ENCODE measurements at places on chromosomes 13 and 19.

DNA sequence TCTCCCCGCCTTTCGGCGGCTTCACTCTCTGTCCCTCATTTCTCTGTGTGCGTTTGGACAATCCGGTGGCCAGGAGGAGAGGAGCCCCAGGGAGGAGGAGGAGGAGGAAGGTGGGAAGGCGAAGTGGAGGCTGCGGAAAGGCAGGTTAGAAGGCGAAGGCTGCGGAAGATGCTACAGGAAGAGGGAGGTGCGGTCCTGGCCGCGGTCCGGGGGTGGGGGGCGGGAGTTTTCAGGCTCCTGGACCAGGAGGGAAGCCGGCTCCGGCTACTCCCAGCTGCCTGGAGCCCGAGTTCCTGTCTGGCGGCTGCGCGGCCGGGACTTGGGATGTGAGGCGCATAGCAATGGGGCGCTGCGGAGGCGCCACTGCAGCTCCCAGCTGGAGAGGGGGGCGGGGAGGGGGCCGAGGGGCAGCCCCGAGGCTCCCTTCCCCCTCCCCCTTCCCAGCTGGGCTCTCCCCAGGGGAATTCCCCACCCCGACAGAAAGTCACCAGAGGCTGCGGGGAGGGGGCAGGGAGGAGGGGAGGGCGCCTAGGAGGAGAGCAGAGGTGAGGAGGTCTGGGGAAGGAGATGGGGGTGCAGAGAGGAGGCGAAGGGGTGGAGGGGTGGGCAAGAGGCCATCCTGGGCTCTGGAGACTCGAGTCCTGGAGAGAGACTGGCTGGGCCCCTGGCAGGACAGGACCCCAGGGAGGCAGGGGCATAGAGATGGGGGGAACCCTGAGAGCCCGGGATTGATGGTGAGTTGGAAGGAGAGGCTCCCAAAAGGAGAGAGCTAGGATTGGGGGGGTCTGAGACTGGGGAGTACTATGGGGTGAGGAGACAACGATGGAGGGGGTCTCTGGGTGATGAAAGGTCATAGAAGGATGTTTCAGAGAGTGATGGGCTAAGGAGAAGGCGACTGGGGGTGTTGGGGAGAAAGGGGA, 2.0 kb downstream of the LRRC4B start:
- DNase-seq, result no peak

DNA sequence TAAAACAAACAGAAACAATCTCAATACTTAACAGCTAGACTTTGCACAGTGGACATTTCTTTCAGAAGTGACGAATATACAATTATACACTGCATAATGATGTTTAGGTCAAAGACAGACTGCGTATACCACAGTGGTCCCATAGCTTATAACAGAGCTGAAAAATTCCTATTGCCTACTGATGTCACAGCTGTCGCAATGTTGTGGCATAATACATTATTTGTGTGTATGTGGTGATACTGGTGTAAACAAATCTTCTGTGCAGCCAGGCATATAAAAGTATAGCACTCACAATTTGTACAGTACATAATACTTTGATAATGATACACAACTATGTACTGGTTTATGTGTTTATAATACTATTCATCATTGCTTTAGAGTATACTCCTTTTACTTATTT, 116.7 kb downstream of the TNFRSF19 start:
- DNase-seq, result no peak

DNA sequence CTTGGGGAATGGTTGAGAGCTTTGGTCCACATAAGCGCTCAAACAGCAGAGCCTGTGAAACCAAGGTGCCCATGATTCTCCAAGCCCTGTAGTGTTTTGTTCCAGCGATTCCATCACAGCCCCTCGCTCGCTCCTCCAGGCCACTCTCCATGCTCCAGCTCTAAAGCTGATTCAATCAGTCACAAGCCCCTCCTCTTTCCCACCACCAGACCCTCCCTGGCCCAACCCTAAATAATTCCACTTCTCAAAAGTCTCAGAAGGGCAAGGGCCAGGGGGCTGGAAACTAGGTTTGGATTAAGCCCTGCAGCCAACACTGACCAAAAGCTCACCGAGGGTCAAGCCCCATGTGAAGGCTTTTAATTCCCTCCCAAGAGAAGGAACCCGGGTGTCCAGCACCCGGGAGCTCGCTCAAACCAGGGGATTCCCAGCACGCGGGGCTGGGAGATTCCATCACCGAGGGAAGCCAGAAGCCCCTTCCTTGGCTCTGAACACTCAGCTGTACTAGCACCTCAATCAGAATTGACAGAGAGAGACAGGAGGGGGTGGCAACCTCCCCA, 1.5 kb downstream of the ZNF296 start:
- no peak for DNase-seq

DNA sequence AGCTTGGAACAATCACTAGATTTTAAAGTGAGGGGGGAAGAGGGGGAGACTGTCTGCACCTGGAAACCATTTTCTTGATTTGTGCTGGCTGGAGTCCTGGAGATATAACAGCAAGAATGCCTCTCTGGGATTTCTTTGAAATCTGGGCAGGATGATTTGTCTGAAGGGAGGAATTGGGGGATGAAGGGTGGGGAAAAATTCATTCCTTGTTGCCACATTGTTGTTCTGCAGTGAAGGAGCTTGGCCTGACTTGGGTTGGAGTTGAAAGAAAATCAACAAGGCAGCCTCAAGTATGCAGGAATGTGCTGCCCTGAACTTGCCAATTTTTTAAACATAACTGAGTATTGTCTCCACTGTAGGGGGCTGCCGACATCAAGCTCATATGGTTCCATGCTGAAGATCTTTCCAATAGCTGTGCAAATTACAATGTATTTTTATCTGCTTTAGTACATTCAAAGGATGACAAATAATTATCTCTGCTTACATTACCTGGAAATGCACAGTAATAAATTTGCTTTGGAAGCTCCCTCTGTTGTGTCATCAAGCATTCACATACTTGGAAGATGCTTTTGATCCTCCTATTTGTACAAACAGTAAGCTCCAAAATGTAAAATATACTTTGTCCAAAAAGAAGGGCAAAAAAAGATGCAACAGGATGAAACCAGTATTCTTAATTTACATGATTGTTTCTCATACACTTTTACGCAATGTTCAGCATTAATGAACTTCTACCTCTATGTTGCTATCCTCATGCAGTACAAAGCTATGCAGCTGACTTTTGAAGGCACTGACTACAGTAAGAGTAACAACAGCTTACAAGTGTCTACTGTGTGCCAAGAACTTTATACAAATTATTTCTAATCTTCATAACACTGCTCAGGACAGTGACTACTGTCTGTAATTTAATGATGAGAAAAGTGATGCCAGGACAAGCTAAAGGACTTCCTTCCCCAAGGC, 627.9 kb upstream of the KLF12 start:
- DNase-seq, result no peak

DNA sequence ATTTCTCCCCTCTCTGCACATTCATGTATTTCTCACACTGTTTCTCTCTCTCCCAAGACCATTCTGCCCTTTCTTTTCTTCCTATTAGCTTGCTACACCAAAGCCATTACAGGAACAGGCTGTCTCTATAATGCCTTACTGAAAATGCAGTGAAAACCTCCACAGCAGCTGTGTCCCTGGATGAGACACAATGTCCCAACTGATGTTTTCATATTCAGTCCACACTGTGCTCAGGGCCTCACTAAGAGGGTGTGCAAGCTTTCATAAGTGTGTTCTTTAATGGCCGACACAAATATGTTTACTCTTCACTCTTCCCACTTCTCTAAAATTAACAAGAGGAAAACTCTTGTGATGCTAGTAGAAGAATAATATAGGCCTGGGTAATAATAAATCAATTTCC, 163.4 kb downstream of the KCTD12 start:
- DNase-seq, result no peak

DNA sequence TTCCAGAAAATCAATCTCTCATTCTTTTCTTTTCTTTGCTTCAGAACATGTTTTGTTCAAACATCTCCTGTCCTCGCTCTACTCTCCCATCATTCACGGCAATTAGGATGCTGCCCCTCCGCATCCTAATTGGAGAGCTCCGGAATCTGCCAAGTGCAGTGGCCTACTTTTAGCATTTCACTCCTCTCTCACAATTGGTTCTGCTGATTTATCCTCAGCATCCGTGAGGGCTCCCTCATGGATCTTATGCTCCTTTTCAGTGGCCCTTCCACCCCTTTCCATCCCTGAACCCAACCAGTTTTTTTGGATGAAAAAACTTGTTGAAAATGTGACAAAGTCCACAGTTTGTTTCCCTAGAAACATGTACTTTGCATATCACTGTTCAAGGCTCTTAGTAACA, 22.4 kb downstream of the AMER2 start:
- no peak for DNase-seq

DNA sequence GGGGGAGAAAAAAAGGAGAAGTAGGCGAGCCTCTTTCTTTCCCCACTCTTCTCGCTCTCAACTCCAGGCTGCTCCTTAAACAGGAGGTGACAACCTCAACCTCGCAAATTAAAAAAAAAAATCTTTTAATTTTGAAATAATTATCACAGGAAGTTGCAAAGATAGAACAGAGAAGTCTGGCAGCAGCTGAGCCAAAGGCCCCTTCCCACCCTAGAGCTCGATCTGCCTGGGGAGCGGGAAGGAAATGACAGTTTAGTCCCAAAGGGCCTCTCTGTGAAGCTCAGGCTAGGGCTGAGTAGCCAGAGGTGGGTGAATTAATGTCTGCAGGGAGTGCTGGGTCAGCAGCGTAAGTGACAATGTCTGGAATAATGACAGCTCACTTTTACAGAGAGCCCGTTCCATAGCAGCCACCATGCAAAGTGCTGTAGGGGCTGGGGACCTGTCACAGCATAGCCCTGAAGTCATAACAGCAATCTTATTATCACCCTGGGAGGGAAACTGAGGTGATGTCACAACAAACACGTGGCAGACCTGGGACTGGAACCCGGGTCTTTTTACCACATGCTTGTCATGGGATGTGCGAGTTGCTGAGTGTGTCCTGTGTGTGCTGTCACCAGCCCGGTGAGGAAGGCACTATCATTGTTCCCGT, 8.8 kb upstream of the CD22 start:
- DNase-seq, result no peak

GRCh38 chr19:17671906-17672305, 16.2 kb downstream of the UNC13A start:
- no peak for DNase-seq

DNA sequence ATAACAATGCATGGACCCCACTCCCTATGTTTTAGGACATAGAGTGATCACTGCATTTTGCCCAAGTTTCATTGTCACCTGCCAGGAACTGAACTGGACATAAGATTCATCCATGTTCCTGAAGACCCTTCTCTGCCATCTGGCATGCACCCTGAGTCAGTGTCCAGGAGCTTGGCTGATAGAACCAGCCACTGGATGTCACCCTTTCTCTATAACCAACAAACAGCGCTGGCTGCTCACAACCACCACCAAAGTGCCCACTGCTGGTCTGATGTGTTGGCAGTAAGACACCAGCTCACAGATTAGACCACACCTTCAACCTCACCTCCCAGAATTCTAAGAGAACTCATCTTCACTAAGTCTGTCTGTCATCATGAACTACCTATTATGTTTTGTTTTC, 333.4 kb downstream of the ITGBL1 start:
- DNase-seq, result no peak

- no peak for DNase-seq
Measured at GRCh38 chr13:112635323-112635722, 47.4 kb upstream of the TUBGCP3 start.

DNA sequence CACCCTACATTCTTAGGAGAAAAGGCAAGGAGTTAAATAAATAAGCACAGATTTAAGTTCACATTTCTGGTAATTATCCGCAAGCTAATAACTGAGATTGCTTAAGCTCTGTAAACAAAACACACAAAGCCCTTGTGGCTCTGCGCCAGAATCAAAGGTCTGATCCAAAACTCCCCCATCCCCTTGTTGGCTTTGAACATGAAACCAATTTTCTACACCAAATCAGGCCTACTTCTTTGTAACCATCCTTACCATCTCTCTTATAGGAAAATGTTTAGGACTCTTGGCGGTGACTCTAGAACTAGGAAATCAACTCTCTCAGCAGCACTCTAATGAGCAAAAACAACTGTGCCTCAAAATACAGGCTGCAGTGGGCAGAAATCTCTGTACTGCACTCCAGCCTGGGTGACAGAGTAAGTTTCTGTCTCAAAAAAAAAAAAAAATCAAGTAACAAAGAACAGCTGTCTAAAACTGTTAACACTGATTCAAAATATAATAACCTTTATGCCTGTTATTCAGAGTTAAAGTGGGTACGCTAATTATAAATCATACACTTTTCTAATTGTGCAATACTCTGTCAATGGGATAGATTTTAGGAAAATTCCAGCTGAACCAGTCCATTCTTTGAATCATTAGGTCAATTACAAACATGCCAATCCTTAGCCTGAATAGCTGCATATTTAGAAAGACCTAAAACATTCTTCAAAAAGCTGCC, 25.8 kb downstream of the ABCC4 start:
- no peak for DNase-seq

GRCh38 chr13:113981611-113982295, 7.9 kb upstream of the C13orf46 start:
- no peak for DNase-seq

GRCh38 chr19:51351266-51351990, 9.5 kb upstream of the VSIG10L start:
- DNase-seq, result no peak

DNA sequence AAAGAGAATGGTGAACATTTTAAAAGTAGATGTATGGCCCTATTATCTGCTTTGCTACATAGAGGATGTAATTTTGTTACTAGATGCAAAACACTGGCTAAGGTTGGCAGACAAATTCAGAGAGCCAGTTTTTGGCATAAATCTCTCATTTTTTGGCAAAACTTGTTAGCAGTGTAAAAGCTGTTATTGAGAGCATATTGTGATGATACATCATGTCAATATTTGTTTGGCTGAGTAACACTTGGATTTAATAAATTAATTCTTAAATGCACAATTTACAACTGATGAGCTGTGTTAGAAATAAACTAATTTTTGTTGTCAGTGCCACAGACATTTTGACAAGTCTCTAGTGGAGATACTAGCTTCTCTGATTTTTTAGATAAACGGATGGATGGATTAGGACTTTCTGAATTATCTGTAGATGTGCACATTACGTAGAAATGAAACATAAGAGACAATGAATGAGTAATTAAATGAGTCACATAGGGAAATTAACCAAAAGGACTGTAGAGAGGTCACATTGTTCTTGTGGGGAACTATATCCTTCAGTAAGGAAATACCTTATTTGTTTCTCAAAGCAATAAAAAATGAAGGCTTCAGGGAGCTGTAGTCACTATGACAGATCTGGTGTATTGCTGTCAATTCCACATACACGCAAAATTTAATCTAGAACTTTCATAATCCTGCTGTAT, 17.4 kb downstream of the UFM1 start:
- no peak for DNase-seq

- DNase-seq, result no peak
Measured at GRCh38 chr19:38836983-38837626, 5.5 kb upstream of the ECH1 start.

DNA sequence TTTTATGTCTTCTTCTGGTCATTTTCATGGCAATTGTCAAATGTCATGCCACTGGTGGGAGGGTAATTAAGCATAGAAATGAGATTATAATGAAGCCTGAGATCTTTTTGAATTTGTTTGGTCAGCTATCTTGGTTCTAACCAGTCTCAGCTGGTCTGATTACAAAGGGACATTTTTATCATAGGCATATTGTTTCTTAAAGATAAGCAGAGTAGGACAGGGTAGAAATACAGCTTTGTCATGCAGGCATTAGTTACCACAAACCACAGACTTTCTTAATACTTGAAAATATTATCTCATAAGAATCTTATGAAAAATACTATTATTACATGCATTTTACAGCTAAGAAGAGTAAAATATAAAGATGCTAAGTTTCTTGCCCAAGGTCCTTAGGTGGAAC, 1761.5 kb downstream of the PCDH9 start:
- no peak for DNase-seq

GRCh38 chr19:11552666-11553372, 6.2 kb downstream of the ELOF1 start:
- DNase-seq, result no peak

GRCh38 chr19:38293281-38293680, 10.8 kb upstream of the C19orf33 start:
- DNase-seq, result no peak

Data from CD4-positive, alpha-beta T cell treated with Interleukin-6 for 4 hours (primary cell).